ENCODE measurements at places on chromosomes 6 and 20.
A peak's percentile ranks its signal among the peaks of the same experiment; 100 is the strongest.

DNA sequence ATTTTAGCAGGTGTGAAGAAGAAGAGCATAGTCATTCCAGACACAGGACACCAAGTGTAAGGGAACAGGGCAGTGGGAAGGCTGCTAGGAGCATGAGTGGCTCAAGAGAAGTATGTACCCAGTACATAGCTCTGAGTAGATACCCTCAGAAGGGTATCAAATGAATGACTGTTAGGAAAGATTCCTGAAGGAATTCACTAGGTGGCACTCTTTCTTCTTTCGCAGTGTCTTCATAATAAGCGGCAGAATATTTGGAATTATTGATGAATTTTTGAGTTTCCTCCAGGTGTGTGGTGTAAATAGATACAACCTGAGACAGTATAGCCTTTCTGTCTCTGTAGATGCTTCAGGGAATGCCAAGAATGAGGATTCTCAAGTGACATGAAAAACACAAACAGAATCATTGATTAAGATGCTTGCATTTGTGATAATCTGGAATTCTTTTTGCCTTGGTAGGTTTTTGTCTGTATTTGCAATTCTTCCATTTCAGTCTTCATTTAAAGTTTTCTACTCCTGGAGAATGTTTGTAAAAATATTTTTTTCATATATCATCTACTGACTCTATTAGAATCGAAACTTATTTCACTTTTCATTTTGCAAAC, 264.3 kb upstream of the RIMS1 start:
- no peak for DNase-seq

DNA sequence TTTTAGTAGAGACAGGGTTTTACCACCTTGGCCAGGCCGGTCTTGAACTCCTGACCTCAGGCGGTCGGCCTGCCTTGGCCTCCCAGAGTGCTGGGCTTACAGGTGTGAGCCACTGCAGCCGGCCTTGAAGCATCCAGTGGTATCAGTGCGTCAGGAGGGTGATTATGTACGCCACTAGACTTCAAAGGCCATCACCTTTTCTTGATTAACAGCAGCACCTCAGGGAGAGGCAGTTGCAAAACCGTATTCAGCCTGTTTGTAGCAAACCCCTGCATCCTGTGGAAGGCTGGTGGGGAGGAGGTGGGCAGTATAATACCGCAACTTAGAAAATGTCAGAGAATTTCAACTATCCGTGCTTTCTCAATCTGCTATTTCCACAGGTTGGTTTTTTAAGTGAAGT, 27.3 kb upstream of the SHLD1 start:
- no peak for DNase-seq

DNA sequence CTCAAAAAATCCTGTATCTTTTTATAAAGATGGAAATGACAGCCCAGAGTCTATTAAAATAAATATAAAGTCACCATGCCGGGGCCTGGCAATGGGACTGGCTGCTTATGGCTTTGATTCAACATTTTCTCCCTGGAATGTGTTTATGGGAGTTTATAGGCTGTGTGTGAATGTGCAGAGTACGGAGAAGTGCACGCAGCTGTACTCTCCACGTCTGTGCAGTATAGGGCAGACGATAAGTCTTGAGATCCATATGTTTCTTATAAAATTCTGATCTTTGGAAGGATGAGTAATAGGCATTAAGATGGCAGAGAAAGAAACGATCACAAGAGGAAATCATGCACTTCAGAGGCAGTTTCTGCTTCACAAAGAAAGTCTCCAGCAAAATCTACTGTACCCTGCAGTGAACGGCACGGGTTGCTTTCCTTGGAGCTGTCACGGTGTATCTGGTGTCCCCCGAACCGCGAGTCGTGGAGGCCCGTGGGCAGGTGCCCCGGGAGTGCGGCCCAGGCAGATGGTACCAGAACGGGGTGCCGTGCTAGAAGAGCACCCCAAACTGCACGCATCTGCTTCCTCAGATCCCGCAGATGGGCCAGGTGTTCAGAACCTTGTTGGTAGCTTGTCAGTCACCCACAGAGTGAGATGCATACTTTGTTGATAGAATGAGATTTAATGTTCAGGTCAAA, 382.5 kb downstream of the TAF4 start:
- DNase-seq: no peak

DNA sequence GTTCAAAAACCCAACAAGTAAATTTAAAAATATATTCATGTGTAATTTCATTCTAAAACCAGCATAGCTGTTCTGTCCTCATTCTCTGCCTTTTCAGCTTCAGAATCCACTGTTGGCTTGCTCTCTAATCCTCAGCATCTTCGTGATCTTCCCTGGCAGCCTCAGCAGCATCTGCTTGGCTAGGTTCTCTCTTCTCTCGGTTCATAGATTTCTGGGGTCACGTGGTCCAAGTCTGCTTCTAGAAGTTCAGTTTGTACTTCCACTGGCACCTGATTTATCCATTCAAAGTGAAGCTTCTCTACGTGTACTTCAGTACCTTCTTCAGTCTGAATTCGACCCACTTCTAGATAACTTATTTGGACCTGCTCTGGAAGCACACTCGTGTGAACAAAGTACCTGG, 245.7 kb downstream of the EPM2A start:
- DNase-seq: no peak

DNA sequence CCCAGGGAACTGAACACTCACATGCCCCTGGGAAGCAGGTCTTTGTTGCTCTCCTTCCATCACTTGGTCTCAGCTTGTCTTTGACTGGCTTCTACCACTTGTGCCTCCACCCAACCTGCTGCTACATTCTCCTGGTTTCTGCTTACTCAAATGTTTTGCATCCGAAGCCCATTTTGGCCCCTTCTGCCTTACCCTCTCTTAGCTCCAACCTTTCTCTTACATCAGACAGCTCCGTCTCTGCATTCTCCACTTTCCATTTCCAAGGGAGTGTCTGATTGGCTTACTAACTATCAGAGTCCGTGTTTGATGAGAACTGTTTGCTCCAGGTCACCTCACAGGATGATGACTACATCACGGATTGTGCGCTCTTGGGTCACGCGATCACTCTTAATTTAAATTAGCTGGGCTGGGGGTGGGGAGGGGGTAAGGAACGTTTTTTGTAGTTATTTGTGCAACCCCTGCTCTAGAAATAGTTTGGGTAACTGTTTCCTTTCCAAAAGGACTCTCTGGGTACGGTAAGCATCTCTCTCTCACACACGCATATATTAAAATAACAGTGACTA, 844 bp upstream of the ABRACL start:
- no peak for DNase-seq

DNA sequence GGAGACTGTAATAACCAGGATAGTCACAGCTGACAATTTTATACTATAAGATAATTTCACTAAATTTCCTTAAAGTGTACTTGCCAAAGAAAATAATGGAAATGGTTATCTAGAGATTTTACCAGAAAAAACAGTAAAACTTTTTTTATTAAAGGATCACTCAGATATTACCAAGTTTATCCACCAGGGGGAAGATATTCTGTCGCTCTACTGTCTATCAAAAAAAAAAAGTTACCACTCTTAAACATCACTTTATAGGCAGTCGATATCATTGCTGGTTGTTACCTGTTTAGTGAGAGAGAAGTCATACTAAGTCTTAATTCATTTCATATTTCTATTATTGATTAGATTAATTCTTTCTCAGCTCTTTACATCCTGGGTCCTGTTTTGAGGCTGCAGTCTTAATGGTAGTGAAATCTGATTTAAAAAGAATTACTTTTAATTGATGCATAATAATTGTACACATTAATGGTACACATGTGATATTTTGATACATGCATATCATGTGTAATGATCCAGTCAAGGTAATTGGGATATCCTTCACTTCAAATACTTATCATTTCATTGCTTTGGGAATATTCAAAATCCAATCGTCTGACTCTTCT, 18.9 kb downstream of the L3MBTL3 start:
- no peak for DNase-seq

DNA sequence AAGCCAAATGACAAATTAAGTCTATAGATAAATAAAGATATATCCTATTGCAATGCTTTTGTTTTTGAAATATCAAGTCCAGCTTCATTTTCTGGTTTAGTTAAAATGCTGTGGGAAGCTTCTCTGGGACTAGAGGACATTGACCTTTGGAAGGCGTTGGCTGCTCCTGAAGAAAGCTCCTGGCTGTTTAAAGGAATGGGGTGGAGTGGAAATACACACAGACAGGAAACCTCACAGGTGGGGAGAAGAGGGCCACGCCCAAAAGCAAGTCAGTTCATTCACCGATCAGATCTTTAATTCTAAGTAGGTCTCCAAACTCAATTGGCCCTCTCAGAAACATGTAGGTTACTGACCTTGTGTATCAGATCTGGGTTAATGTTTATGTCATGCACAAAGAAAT, 59.6 kb downstream of the SPTLC3 start:
- DNase-seq: no peak

GRCh38 chr6:160992061-160992979, 751 bp downstream of the MAP3K4 start:
- DNase-seq: peak; percentile 24

GRCh38 chr20:52251136-52251700, 59.6 kb upstream of the ZFP64 start:
- no peak for DNase-seq

- no peak for DNase-seq
These were observed 2.0 kb downstream of the COL9A3 start for GRCh38 chr20:62818592-62819493.

- no peak for DNase-seq
These were observed 55.4 kb downstream of the PSMG4 start for GRCh38 chr6:3314176-3314575.

GRCh38 chr6:21836277-21836676, 242.7 kb downstream of the SOX4 start:
- no peak for DNase-seq

DNA sequence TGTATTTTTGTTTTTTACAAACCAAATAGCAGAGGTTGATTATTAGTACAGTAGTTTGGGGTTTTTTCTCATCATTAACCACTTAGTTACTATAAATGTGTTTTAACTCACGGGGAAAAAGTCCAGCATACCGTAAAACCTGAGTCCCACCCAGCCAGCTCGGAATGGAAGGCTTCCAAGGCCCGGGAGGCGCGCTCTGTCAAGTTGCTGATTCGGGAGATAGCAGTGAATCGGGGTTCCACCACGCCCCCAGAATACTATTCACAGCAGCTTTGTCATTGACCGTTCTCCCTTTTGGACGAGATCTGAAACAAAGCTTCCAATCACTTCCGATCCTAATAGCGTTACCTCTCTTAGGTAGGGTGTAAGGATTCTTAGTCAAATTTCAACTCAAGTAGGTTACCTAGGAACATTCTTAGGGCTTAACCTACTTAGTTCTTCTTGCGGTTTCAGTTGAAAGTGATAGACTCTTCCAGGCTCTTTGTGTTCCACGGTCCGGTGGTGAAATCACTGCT, 232.8 kb upstream of the QKI start:
- DNase-seq: no peak

GRCh38 chr6:42152024-42152423, 9.6 kb upstream of the C6orf132 start:
- no peak for DNase-seq

DNA sequence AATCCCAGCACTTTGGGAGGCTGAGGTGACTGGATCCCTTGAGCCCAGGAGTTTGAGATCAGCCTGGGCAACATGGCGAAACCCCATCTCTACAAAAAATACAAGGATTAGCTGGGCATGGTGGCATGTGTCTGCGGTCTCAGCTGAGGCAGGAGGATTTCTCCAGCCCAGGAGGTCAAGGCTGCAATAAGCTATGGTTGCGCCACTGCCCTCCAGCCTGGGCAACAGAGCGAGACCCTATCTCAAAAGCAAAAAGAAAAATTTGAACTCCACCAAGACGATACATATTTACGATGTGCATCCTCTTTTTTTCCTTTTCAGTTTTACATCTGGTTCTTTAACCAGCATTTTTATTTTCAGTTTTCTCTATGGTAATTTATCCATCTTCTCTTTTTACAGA, 162.1 kb downstream of the JARID2 start:
- DNase-seq: no peak

GRCh38 chr6:155454471-155454870, 1.2 kb downstream of the NOX3 start:
- DNase-seq: no peak

DNA sequence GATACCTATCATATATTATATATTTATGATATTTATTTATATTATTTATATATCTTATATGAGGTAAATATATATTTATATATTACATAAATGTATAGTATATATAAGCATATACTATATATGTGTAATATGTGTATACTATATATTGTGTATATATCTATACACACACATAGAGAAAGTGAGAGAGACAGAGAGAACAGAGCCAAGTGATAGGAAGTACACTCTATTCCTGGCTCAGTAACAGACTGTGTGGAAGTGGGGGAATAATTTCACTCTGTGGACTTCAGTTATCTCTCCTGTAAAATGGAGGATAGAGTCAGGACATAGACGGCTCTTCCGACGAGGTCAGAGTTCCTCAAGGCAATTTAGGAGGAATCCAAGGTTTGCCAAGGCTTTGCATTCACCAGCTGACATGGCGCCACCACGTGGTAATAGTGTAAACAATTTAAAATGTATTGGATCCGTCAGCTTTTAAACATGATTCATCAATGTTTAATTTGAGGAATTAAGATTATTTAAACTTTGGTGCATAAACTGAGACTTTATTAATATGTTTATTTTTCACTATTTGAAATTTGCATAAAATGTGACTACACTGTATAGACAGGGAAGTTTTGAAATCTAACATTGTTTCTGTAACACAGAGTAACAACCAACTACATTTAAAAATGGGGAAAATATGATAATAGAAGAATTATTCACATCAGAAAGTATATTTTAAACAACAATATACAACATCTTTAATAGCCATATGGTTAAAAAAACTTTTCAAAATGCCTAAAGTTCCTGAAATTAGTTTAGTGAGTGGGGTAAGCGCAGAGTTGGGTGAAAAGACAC, 75.4 kb upstream of the TMEM244 start:
- DNase-seq: no peak

- no peak for DNase-seq
These were observed 20.2 kb upstream of the TNFAIP3 start for GRCh38 chr6:137846772-137847313.

GRCh38 chr20:5658912-5659345, 91.3 kb upstream of the SHLD1 start:
- peak; percentile 23 for DNase-seq

DNA sequence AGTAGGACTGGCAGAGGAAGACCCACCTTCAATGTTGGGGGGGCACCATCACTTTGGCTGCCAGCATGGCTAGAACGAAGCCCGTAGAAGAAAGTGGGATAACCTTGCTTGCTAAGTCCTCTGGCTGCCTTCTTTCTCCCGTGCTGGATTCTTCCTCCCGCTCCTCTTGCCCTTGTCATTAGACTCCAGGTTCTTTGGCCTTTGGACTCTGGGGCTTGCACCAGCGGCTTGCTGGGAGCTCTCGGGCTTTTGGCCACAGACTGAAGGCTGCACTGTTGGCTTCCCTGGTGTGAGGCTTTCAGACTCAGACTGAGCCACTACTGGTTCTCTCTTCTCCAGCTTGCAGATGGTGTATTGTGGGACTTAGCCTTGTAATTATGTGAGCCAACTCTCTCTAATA, 28.2 kb downstream of the GSTA2 start:
- DNase-seq: no peak
